Putamen (tissue), 1 donor: ENCODE measurements at places on chromosomes 2 and 18.

DNA sequence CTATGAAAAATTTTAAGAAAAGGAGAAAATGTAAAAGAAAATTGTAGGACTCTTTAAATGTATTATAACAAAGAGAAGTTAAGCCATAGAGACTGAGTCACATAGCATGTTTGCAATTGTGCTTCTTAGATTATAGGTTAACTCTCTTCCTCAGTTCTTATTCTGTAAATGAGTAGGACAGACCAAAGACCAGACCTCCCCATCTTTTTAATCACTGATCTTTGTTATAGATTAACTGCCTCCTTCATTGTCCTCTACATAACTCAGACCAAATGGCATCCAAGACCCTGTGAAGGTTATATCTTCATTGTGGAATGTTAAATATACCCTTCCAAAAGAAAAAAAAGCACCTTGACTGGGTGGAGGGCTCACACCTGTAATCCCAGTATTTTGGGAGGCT is 316.9 kb upstream of the LRRTM4 start:
- no peak for DNase-seq

GRCh38 chr2:28869494-28870145 is 489 bp downstream of the TRMT61B start:
- DNase-seq: no peak

- DNase-seq: no peak
Observed at GRCh38 chr18:7590826-7591560, 23.9 kb downstream of the PTPRM start.

DNA sequence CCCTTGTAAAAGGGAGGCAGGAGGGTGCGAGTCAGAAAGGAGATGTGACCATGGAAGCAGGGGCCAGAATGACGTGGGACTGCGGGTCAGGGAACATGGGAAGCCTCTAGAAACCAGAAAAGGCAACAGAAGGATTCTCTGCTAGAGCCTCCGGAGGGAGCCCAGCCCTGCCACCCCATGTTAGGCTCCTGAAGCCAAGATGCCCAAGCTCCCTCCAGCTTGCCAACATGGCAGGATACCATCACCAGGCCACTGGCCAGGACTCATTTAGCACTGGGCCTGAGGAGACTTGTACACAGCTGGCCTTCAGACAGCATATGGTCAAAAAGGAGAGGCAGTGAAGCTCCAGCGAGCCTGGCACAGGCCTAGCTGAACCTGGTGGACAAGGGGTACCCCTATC is 5.6 kb downstream of the TMEM247 start:
- DNase-seq: no peak

DNA sequence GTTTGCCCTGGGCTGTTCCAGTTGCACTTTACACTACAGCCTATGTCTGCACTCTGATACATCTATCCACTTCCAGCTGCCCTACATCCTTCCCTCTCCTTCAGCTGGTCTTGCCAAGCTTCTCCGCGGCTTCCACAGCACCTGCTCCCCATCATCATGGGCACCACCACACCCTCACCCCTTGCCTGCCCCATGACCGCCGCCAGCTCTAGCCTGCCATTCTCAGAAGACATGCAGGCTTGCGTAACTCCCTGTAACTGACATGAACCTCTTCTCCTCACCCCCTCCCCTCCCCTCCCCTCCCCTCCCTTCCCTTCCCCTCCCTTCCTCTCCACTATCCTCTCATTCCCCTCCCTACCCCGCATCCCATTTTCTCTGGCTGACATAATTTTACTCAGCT is 46.0 kb downstream of the PAX8 start:
- DNase-seq: no peak

DNA sequence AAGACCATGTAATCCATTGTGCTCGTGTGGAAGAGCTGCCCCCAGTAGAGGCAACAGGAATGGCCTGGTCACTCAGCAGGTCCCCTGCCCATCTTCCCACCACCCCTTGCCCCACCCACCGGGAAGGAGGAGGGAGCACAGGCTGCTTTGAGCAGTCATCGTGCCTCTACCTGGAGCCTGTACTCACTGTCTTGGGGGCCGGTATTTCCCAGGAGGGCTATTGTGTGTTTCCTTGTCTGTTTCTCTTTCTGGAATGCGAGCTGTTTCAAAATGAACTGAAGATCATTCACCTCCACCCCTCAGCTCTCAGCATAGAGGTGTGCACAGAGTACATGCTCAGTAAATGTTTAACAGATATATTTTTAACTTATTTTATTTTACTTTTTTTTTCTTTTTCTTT is 7.7 kb upstream of the AMMECR1L start:
- DNase-seq: no peak
